Cortex of kidney (tissue), 1 donor: ENCODE measurements at places on chromosomes 5 and 9.

GRCh38 chr9:86960938-86961337, 13.6 kb upstream of the GAS1 start:
- no peak for DNase-seq

DNA sequence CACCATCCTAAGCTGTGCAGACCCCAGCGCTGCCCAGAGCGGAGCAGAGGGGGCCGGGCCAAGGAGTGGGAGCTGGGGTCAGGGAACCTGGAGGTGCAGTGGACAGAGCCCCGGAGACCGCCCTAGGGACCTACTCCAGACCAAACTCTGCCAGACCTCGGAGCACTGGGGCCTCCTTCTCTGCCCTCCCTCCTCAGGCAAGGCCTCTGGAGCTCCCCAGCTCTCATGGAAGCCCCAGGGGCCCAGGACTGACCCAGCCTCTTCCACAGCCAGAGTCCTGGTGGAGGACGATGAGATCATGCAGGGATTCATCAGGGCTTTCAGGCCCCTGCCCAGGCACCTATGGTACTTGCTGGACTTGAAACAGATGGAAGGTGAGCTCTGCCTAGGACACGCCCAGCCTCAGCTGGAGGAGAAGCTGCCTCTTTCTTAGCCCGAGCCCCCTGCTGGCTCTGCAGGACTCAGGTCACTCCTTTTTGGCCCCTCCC, 3.6 kb downstream of the PAEP start:
- DNase-seq = no peak

GRCh38 chr5:159050316-159051143, 49.2 kb downstream of the EBF1 start:
- DNase-seq = no peak

- peak; percentile 85 for DNase-seq
Measured at GRCh38 chr5:138464388-138465260, 655 bp upstream of the EGR1 start.

DNA sequence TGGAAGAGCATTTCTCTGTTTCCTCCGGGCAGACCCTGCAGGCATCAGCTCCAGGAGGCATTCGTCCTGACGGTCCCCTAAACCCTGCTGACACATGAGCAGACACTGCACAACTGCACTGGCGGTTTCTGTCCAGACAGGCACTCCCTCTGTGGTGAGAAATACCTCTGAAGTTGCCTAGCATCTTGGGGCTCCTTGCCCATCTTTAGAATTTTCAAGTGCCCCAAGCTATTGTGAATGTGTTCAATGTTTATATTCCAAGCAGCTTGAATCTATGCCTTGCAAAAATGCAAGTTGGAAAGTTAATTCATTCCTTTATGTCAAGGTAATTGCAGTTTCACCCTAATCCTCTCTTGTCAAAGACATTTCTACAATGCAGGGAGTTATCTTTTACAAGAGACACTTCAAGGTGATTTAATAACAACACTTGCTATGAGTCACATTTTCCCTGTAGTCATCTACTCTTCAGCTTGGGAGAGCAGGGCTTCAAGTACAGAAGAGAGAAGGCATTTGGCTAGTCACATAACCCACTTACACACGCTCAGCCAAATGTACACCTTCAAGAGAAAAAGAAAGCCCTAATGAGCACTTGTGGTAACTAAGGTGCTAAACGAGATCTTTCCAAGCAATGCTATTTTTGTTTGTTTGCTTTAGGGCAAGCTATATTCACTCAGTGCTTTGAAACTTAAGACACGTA, 302.5 kb downstream of the MLLT3 start:
- DNase-seq = no peak

- no peak for DNase-seq
Measured at GRCh38 chr9:131598121-131598520, 52.8 kb downstream of the PRRT1B start.

GRCh38 chr5:151243127-151243526, 9.9 kb upstream of the GM2A start:
- DNase-seq = no peak

DNA sequence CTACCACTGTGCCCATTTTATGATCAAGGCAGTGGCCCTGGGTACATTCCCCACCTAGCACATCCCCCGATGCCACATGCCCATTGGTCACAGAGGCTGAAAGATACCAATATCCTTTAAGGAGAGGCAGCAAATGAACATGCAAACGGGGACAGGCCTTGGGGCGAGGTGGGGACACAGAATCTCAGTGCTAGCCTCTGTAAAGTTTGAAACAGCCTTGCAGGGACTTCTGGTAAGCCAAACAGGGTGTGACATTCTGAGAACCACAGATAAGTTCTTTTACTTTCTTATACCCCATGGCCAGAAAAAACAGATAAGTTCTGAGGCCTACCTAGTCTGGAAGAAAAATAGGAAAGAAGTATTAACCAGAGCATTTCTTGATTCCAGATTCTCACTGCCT, 60.5 kb downstream of the ACER2 start:
- no peak for DNase-seq

DNA sequence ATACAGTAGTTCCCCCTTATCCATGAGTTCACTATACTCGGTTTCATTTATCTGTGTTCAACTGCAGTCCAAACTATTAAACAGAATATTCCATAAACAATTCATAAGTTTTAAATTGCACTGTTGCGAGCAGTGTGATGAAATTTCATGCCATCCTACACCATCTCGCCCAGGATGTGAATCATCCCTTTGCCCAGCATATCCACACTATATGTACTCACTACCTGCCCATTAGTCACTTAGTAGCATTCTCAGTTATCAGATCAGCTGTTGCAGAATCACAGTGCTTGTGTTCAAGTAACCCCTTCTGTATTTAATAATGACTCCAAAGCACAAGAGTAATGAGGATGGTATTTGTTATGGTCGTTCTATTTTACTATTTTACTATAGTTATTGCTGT, 51.5 kb downstream of the SHOC1 start:
- DNase-seq = no peak

DNA sequence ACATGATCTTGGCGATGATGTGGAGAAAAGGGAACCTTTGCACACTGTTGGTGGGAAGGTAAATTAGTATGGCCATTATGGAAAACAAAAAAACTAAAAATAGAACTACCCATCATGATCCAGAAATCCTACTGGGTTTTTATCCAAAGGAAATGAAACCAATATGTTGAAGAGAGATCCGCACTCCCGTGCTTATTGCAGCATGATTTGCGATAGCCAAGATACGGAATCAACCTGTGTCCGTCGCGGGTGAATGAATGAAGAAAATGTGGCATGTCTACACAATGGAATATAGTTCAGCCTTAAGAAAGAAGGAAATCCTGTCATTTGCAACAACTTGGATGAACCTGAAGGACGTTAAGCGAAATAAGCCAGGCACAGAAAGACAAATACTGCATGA, 84.5 kb downstream of the TTLL11 start:
- no peak for DNase-seq

DNA sequence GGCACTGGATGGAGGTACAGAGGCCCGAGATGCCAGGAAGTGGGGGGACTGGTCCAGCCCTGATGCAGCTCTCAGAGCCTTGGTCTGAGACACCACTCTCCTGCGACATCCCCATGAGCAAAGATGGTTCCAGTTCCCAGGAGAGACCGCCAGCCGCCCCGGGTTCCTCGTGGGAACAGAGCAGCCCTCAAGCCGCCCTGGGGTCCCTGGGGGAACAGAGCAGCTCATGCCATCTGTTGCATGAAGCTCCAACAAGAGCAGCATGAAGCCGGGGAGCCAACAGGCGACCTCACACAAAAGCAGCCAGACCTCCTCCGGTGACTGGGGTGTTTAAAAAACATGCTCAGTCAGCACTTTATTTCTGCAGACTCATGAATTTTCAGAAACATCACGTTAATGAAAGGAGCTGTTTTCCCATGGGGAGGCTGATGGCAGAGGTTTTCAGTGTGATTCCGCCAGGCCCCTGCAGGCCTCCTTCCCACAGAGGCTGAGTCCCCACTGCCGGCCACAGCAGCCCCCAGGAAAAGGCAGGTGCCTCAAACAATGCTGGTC, 6.2 kb downstream of the SLC6A18 start:
- no peak for DNase-seq

GRCh38 chr5:57878301-57878722, 395.7 kb upstream of the ACTBL2 start:
- no peak for DNase-seq

DNA sequence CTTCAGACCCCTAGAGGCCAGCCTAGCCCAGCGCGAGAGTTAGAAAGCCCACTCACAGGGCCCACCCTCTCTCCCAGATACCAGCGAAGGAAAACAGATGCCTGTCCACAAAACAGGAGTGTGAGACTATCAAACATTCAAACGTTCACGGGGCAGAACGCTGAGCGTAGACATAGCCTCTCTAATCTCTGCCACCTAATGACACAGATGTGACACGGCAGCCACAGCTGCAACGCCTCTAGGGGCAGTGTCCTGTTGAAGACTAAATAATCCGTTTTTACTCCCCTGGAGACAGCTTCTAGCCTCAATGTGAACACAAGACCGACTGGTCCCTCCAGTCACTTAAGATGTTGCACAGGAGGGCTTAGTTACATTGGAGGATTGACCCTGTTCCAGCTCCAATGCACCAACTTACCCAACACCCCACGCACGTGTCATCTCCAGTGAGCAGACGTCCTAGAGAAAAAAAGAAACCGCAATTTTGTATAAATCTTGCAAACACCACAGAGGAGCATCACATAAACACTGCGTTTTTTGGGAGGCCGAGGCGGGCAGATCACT, 14.3 kb downstream of the DIPK1B start:
- DNase-seq = no peak

DNA sequence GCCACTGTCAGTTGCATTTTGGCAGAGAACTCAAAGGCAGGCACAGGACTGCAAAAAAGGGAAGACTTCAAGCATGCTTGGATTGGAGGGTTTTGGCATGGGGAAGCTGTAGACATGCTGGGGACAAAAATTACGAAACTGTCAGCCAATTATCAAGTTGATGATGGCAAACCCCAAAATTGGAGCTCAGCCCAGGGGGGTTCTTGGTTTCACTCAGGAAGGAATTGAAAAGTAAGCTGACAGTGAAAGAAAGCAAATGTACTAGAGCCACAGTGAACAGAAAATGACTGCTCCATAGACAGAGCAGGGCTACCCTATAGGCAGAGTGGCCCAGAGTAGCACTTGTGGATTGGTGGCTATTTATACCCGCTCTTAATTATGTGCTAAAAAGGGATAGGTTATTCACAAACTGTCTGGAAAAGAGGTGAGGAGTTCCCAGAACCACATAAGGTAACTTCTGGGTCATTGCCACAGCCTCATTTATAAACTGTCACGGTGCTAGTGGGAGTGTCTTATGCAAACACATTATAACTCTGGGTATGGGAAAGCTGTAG, 14.6 kb upstream of the CFAP95 start:
- no peak for DNase-seq

DNA sequence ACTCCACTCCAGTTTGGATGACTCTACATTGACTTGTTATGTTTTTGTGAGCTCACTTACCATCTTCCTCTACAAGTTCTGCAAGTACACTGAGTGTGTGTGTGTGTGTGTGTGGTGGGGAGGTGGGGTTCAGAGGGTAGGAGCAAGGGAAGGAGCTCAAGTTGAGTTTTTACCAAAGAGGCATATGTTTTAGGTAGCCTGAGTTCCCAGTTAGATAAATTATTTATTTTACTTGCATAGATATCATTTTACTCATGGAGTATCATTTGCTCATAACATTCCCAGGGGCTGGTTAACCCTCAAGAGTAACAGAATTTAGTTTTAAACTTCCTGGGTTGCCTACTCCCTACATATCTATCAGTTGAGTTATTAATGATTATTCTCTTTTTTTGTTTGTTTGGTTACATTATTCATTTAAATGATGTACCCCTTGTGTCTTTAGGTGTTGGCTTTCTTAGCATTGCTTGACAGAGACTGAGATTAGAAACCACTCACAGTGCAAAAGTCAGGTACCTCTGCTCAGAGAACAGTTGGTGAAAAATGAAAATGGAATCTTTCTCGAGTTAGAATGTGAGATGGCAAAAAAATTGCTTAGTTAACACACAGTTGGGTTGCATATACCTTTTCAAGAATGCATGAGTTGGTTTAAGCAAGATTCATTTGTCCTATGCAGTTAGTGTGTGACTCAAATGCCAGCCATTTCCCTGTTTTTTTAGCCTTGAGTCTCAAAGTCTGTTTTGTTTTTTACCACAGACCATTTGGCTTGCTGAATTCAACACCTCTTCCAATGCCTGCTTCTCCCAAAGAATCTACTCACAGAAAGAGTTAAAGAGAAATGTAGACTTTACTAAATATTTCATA, 29.2 kb downstream of the TNFSF8 start:
- no peak for DNase-seq

GRCh38 chr9:116543731-116544400, 143.2 kb upstream of the TRIM32 start:
- DNase-seq = no peak

DNA sequence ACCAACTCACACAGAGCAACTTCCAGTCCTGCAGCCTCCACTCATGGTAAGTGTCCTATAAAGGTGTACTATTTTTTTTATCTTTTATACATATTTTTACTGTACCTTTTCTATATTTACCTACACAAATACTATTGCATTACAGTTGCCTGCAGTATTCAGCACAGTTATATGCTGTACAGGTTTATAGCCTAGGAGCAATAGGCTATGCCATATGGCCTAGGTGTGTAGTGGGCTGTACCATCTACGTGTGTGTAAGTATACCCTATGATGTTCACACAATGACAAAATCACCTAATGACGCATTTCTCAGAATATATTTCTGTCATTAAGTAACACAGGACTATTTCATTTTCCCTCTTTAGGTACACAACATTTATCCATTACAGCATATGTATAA, 16.7 kb downstream of the S100Z start:
- no peak for DNase-seq

- no peak for DNase-seq
Measured at GRCh38 chr5:88553136-88553875, 284.7 kb upstream of the TMEM161B start.

- DNase-seq = no peak
Measured at GRCh38 chr9:98627296-98627695, 81.4 kb downstream of the GABBR2 start.

DNA sequence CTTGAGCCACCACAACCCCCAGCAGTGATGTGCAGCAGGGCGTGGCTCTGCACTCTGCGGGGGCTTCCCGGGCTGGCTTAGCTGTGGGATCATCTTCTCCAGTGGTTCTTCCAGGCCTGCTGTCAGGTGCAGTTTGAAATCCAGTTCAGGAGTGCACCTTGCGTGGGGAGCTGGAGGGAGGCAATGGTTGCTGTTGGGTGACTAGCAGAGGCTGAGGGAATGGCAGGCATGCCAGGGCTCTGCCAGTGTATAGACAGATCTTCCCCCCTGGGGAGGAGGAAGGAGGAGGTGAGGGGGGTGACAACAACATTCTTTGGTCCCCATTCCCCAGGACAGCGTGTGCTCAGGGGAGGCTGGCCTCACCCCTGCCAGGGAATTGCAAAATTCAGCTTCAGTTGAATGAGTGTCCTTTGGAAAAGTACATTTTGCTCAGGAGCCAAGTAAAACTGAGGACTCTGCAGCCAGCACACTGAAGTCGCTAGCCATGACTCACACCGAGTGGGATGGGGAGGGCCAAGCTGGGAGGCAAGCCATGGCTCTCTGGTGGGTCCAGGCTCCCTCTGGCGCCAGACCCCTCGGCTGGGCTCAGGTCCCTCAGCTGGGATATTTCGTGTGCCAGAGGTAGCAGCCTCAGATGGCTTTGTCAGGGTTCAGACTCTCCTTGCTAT, 35.0 kb downstream of the ERGIC1 start:
- no peak for DNase-seq
